ENCODE measurements at places on chromosomes 1 and 21.

DNA sequence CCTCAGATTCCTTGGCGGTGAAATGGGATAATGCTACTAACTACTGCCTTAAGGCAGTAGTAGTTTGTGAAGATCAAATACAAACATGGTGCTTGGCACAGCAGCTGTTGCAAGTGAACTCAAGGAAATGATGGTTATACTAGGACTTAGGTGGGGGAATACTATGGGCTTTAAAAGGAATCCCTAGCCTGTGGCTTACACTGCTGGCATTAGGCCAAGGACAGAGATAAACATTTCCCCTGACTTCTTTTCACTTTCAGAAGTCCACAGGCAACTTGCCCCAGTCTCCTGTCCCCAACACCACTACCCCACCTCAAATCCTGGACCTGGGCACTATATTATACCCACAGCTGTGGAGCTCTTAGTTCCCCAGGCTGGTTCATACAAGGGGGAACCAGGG lies 13.1 kb upstream of the VAMP4 start:
- no peak for DNase-seq

- DNase-seq = no peak
Observed at GRCh38 chr21:38825921-38826320, 20.2 kb downstream of the ETS2 start.

DNA sequence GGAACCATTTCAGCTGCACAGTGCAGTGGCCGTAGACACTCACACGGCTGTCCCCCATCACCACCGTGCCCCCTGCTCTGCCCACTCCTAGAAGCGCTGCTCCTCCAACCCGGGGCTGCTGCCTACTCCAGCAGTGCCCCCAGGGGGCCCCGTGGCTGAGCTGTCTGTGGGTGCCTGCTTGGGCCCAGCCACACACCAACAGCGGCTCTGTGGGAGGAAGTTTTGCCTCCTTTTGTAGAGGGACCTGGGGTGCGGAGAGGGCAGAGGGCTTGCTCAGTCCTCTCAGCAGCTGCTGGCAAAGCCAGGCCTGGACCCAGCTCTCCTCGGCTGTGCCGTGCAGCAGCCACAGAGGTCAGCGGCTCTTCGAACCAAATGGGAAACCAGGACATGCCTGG lies 11.4 kb upstream of the LRRC3 start:
- DNase-seq = no peak

DNA sequence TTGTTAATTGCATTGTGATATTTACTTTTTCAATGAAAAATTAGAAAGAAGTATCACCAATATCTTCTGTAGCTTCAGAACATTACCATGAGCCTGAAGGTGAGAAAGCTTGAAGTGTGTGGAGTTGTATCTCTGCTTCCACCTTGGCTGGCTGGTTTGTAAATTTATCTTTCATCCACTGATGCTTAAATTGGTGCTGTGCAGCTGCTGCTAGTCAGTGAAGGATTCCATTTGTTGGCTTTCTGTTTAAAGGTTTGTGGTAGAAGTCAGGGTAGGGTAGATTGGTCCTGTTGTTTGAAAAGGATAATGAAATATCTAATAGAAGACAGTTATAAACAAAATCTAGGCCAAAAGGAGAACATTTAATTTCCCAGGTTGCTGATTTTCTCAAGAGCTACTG lies 105.7 kb downstream of the C1orf21 start:
- DNase-seq = no peak

- DNase-seq = no peak
Observed at GRCh38 chr1:229736376-229736775, 110.3 kb downstream of the URB2 start.

- DNase-seq = no peak
Observed at GRCh38 chr1:204979306-204979705, 63.7 kb upstream of the CNTN2 start.

DNA sequence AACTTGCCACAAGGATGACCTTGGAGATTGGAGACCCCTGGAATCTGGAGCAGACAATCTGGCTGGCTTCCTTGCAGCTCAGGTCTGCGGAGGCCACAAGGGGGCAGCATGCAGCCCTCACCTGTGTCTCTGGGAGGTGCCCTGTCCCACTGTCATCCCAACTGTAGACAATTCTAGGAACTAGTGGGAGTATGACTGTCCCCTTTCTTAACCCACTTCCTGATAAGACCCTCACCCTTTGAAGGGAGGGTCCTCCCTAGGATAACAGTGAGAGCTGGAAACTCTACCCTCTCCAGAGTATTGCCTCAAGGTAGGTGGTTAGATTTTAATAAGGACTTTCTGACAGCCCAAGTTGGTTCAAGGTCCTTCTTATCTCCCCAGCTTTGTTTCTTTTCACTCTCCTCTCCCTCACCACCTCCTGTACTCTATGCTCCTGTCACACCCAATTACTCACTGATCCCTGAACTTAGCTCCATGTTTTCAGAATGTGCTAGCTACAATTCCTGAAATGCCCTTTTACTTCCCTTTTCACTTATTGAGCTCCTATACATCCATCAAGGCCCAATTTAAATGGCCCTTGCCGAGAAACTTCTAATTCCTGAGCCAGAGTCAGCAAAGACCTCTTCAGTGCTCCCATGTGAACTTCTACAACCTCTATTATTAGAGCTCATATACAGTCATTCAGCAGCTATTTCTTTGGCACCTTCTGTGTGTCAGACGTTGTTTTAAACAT lies 9.2 kb upstream of the KCNQ4 start:
- peak; percentile 69 for DNase-seq

- no peak for DNase-seq
Observed at GRCh38 chr1:11362547-11363021, 89.6 kb downstream of the UBIAD1 start.

DNA sequence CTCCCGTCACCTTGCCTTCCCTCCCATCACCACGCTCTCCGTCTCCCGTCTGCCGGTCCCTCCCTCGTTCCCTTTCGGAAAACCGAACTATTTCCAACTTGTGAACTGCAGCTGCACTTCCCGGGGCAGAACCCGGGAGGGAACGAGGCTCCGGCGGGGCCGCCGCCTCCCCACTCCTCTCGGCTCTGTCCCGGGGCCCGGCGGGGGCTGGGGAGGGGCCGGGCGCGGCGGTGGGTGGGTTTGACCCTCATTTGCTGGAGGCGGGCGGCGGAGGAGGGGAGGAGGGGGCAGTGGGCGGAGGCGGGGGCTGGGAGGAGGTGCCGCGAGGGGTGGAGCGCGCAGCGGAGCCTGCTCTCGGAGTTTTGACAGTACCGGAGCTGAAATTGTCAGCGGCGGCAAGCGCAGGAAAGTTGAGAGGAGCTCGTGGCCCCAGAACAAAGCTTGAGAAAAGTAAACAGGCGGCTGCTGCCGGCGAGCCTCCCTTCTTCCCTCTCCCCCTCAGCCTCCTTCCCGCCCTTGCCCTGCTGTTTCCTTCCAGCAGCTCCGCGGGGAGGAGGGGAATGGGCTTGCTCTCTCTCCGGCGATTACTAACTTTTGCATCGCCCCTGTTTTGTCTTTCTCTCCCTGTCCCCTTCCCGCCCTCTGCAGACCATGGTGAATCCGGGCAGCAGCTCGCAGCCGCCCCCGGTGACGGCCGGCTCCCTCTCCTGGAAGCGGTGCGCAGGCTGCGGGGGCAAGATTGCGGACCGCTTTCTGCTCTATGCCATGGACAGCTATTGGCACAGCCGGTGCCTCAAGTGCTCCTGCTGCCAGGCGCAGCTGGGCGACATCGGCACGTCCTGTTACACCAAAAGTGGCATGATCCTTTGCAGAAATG lies 2.9 kb downstream of the LMO4 start:
- DNase-seq = peak; percentile 83

DNA sequence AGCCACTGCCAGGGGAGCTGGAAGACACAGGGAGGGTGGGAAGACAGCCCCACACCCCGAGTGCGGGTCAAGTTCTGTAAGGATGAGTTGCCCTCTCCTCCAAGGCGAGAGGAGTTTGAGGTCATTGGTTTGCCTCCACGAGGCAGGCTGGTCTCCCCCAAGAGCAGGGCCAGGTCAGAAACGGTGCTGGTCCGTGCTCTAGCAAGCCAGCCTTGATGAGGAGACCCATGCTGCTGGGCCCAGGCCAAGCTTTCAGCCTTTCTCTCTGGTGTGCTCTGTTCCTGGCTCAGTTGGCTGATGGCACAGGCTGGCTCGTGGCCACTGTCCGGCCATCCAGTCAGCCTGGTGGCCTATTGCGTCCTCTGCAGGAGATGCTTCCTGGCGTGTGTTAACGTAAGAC lies 12.0 kb upstream of the PCBP3 start:
- DNase-seq = no peak

DNA sequence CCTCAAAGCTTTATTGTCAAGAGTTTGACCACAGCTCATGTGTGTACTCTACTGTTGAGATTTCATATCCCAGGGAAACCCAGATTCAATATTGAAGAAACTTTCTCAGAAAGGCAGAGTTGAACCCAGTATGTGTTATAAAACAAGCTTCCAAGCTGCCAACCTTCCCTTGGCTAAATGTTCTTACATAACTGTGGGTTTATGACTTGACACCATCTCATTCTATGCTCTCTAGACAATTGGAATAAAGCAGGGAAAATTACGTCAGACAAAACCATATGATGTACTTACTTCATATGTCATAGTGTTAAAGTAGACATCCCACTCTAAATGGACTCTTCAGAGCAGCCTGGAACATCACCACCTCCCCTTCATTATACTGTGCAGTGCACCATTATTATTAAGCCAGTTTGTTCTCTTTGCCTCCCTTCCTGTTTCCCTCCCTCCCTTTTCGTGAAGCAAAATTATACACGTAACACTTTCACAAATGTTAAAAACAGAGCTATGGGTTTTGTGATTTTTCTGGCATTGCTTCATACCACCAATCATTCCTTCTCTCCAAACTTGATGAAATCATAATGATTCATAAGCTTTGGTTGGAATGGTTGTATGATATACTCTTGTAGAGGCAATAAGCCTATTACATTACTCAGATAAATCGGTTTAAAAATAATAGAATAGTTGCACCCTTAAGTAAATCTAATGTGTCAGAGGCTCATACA lies 507.2 kb downstream of the LTN1 start:
- no peak for DNase-seq

DNA sequence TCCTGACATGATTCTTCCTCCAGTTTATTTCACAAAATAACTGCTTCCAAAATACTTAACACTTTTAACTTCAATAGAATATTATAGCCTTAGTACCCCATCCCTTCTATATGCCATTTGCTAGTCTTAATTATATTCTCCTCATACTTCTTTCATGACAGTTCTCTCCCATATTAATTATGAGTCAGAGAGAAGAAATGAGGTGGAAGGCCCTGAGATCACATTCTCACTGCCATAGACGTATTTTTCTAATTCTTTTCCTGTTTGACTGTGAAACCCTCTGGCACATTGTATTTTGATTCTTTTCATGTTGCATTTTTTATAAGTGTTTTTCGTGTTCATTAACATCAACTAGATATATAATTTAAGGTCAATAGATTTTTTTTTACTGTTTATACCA lies 88.4 kb downstream of the GTF2B start:
- no peak for DNase-seq

- DNase-seq = peak; percentile 83
Observed at GRCh38 chr1:201468844-201469644, at the start of gene PHLDA3. TSS of gene PHLDA3 (minus strand) at chr1:201469188. CDS start at chr1:201468786, 402 bp downstream.

- peak; percentile 63 for DNase-seq
Observed at GRCh38 chr1:234955107-234955731, 173.4 kb downstream of the TOMM20 start.

GRCh38 chr21:32565856-32566465 lies 19.4 kb downstream of the TCP10L start:
- no peak for DNase-seq

DNA sequence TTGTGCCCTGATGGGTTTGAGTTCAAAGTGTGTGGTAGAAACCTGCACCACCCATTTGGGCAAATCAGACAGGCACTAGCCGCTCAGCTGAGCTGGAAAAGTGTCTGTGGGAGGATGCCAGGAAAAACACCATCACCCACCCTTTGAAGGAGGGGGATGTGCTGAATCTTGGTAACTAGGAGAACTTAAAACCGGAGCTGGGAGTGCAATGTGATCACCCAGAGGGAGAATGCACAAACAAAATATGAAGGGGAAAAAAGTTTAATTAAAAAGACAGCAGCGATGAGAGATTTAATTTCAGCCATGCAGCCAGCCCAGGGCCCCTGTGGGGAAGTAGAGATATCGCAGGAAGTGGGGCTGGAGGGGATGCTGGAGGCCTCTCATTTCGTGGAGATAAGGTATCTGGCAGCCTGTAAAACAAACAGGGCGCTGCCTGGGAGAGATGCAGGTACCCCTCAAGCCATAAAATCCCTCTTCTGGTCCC lies 86.8 kb upstream of the BCAR3 start:
- no peak for DNase-seq

- no peak for DNase-seq
Observed at GRCh38 chr1:214005708-214006107, 17.9 kb downstream of the PROX1 start.

- DNase-seq = no peak
Observed at GRCh38 chr1:27760426-27760825, 12.6 kb upstream of the STX12 start.

GRCh38 chr1:159222075-159222865 lies 17.6 kb downstream of the ACKR1 start:
- DNase-seq = no peak

DNA sequence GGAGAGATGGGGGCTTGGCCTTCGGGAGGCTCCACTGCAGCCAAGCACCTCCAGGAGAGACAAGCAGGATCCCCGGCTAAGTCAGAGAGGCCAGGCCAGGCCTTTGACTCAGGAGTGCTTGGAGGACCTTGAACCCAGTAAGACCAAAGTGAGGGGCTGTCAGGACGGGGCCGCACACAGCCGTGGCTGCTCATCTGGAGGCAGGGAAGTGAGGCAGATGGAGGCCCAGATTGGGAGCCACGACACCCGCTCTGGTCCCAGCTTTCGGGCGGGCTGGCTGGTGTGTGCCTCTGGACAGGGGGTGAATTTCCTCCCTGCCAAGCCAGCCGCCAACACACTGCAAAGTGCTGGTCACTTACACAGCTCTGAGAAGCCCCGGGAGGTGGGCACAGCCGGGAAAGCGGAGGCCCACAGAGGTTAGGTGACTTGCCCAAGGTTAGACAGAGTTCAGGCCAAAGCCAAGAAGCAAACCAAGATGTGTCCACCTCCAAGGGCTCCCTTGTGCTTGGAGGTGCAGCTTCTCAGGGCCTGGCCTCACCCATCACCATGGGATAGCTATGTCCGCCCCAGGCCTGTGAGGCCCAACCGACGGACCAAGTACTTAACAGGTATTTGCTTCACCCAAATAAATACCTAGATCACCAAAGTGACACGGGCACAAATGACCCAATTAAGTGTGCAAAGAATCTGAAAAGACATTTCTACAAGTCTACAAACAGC lies 58.3 kb downstream of the CHD5 start:
- no peak for DNase-seq

DNA sequence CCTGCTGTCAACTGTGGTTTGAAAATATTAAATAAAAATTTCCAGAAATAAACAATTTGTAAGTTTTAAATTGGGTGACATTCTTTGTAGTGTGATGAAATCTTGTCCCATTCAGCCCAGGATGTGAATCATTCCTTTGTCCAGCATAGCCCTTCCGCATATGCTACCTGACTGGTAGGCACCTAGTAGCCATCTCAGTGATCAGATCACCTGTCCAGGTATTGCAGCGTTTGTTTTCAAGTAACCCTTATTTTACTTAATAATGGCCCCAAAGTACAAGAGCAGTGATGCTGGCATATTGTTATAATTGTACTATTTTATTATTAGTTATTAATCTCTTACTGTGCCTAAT lies 351.6 kb upstream of the B3GALT2 start:
- DNase-seq = no peak
